Psoas muscle (tissue), 8 donors: ENCODE measurements at places on chromosomes 7 and 10. TPM values are rescaled to one million over a fixed set of nuclear protein-coding genes. Genes with fewer than 3 reads are reported as not detected.

- no peak overlapping the region for H3K4me3 ChIP-seq
- peak overlapping the region; percentile 54 for H3K27ac ChIP-seq
- peaks cover 27% of the 10 kb centered on the region for H3K36me3 ChIP-seq
These were observed 11.7 kb downstream of the LRRC20 start for GRCh38 chr10:70370766-70371165.

GRCh38 chr10:121435099-121435875 lies 163.0 kb downstream of the FGFR2 start:
- DNase-seq: no peak

- no peak for DNase-seq
- H3K27me3 ChIP-seq: no peaks in the 10 kb centered on the region
- no peaks in the 10 kb centered on the region for H3K4me1 ChIP-seq
- H3K4me3 ChIP-seq: no peak overlapping the region
- H3K36me3 ChIP-seq: no peaks in the 10 kb centered on the region
These were observed 120.8 kb upstream of the PCBD1 start for GRCh38 chr10:71009126-71009525.

- H3K27ac ChIP-seq: no peak overlapping the region
- H3K4me3 ChIP-seq: no peak overlapping the region
- DNase-seq: no peak
- no peaks in the 10 kb centered on the region for H3K27me3 ChIP-seq
These were observed 90.9 kb downstream of the UPF2 start for GRCh38 chr10:11951695-11952094.

GRCh38 chr7:16178585-16178984 lies 242.8 kb downstream of the CRPPA start:
- no peak overlapping the region for H3K4me3 ChIP-seq
- no peak overlapping the region for H3K27ac ChIP-seq
- H3K36me3 ChIP-seq: no peaks in the 10 kb centered on the region
- DNase-seq: no peak
- no peaks in the 10 kb centered on the region for H3K27me3 ChIP-seq

GRCh38 chr7:142556740-142557139 lies 192.5 kb upstream of the PRSS1 start:
- peaks cover 6% of the 10 kb centered on the region for H3K4me1 ChIP-seq
- H3K36me3 ChIP-seq: no peaks in the 10 kb centered on the region
- no peaks in the 10 kb centered on the region for H3K27me3 ChIP-seq
- peak; percentile 62 for DNase-seq

GRCh38 chr7:115526278-115526677 lies 504.3 kb downstream of the TFEC start:
- H3K27ac ChIP-seq: no peak overlapping the region
- H3K4me1 ChIP-seq: no peaks in the 10 kb centered on the region
- H3K27me3 ChIP-seq: no peaks in the 10 kb centered on the region
- no peaks in the 10 kb centered on the region for H3K36me3 ChIP-seq
- no peak overlapping the region for H3K4me3 ChIP-seq

The SPOCK2 gene
- 2.8 TPM for total RNA-seq

The SMC3 gene
- total RNA-seq: 19.2 TPM

GRCh38 chr10:15342970-15343369 lies 28.1 kb downstream of the FAM171A1 start:
- H3K4me1 ChIP-seq: no peaks in the 10 kb centered on the region
- no peak for DNase-seq
- H3K27me3 ChIP-seq: no peaks in the 10 kb centered on the region
